ENCODE measurements at places on chromosomes 4 and X.

DNA sequence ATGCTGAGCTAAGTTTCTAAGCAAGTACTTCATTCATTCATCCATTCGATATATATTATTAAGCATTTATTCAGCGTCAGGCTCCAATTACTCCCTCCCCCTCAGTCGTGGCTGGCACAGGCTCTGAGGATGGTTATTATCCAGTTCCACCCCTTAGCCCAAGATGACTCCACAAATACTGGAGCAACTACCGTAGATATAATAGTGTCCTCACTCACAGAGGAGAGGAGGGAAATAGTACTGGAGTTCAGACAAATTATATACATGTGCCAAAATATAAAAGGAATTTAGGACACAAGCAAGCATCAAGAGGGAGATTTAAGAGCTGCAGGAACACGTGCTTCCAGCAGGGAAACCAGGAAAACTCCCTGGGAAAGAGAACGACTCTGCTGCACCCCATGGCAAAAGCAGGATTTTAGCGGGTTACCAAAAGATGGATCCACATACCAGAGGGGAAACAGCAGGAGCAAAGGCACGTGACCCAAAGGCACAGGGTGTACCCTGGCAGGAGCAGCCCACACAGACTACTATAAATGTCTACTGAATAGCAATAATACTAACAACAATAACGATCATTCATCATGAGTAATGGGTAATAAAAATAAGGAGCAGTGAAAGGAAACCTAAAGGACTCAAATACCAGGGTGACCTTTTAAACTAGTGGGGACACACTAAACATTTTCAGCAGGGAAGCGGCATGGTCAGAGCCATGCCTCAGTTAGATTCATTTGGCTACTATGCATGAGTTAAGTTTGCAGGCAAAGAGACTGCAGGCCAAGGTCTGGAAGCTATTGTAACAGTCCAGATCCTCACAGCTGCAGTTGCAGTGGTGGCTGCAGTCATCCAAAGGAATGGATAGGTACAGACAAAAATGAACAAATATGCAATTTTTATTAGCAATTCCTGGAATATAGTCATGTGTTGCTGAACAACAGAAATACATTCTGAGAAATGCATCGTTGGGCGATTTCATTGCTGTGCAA is 153.7 kb downstream of the APBB2 start:
- H3K27me3 ChIP-seq: no peaks in the 10 kb centered on the region
- H3K4me3 ChIP-seq: no peak overlapping the region
- no peaks in the 10 kb centered on the region for H3K36me3 ChIP-seq
- no peak for DNase-seq
- no peak overlapping the region for H3K27ac ChIP-seq

GRCh38 chr4:89249313-89249712 is 58.3 kb downstream of the GPRIN3 start:
- no peak overlapping the region for H3K4me3 ChIP-seq
- DNase-seq: no peak
- H3K36me3 ChIP-seq: no peaks in the 10 kb centered on the region
- no peaks in the 10 kb centered on the region for H3K27me3 ChIP-seq
- peaks cover 6% of the 10 kb centered on the region for H3K4me1 ChIP-seq

- no peaks in the 10 kb centered on the region for H3K36me3 ChIP-seq
- H3K27me3 ChIP-seq: no peaks in the 10 kb centered on the region
- DNase-seq: no peak
- H3K27ac ChIP-seq: no peak overlapping the region
- no peaks in the 10 kb centered on the region for H3K4me1 ChIP-seq
Observed at GRCh38 chrX:124383354-124383753, 37.0 kb downstream of the SH2D1A start.

GRCh38 chr4:152961773-152962115 is 25.6 kb downstream of the FHDC1 start:
- peaks cover 5% of the 10 kb centered on the region for H3K4me1 ChIP-seq
- no peak overlapping the region for H3K27ac ChIP-seq
- no peaks in the 10 kb centered on the region for H3K27me3 ChIP-seq
- no peak overlapping the region for H3K4me3 ChIP-seq
- H3K36me3 ChIP-seq: no peaks in the 10 kb centered on the region

DNA sequence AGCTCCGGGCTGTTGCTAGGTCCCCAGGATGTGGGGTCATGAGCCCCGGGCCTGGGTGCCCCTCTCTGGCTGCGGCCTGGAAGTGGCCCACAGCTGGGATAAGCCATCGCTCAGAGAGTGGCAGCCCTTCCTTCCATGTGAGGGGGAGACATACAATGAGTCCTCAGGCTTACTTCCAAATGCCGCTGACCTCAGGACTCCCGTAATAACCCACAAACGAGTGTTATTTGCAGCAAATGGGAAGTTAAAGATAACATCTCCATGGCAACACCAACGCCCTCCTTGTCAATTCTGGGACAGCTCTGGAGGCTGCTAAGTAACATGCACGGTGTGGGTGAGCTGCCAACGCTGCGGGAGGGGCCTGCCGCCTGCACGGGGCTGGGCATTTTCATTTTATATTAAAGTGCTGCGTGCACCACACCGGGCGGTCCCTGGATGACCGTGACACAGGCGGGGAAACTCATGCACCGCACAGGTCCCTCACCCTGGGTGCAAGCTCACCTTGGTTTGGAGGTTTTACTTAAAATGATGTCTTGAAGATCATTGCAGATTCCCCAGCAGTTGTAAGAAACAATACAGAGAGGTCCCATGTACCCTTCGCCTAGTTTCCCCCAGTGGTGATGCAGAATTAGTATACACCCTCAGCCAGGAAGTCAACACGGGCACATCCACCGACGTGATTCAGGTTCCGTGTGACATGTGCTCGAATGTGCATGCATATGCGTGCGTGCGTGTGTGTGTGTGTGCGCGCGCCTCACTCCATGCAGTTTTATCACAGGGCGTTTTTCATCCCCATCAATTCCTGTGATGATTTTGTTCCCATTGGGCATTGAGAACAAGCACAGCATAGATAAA is 79.4 kb downstream of the ABLIM2 start:
- H3K27me3 ChIP-seq: no peaks in the 10 kb centered on the region
- H3K4me1 ChIP-seq: no peaks in the 10 kb centered on the region
- H3K4me3 ChIP-seq: no peak overlapping the region

GRCh38 chrX:73876911-73877310 is 313.9 kb downstream of the CHIC1 start:
- no peak overlapping the region for H3K27ac ChIP-seq
- DNase-seq: no peak
- no peaks in the 10 kb centered on the region for H3K27me3 ChIP-seq
- no peaks in the 10 kb centered on the region for H3K4me1 ChIP-seq

- no peaks in the 10 kb centered on the region for H3K4me1 ChIP-seq
- no peaks in the 10 kb centered on the region for H3K36me3 ChIP-seq
- no peak overlapping the region for H3K27ac ChIP-seq
Observed at GRCh38 chr4:175369087-175369486, 443.0 kb downstream of the GPM6A start.

DNA sequence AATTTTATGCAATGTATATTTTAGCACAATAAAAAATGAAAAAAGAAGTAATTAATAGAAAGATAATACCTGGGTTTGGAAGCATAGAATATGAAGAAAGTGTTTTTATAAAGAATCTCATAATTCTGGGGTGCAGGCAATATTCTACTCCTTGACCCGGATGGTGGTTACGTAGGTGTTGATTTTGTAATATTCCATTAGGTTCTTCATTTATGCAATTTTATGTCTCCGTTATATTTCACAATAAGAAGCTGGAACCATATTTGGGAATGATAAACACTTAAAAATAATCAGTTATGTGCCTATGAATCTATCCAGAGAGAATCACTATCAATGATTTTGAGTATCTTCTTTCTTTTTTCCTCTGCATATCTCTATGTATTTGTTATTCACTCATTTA is 38.5 kb downstream of the CHRNA9 start:
- no peak for DNase-seq
- H3K4me3 ChIP-seq: no peak overlapping the region
- H3K27me3 ChIP-seq: no peaks in the 10 kb centered on the region

- no peaks in the 10 kb centered on the region for H3K27me3 ChIP-seq
- no peaks in the 10 kb centered on the region for H3K36me3 ChIP-seq
- DNase-seq: no peak
- no peak overlapping the region for H3K27ac ChIP-seq
Observed at GRCh38 chrX:29471829-29472228, 743.5 kb upstream of the MAGEB2 start.

DNA sequence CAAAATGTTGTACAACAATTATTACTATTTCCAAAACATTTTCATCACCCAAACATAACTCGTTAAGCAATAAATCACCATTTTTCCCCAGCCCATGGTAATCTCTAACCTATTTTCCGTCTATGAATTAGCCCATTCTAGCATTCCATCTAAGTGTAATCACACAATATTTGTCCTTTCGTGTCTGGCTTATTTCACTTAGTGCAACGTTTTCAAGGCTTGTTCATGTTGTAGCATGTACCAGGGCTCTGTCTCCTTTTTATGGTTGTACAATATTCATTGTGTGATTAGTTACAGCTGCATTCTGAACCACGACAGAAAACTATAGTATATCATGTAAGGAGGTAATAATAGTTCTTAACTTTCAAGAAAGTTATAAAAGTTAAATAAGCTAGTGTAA is 656.0 kb upstream of the HS3ST1 start:
- no peaks in the 10 kb centered on the region for H3K4me1 ChIP-seq
- no peak for DNase-seq
- no peaks in the 10 kb centered on the region for H3K36me3 ChIP-seq
- H3K4me3 ChIP-seq: no peak overlapping the region
- no peaks in the 10 kb centered on the region for H3K27me3 ChIP-seq

GRCh38 chr4:151599863-151600262 is 160.9 kb downstream of the GATB start:
- no peaks in the 10 kb centered on the region for H3K27me3 ChIP-seq
- no peaks in the 10 kb centered on the region for H3K36me3 ChIP-seq
- H3K4me3 ChIP-seq: no peak overlapping the region
- no peaks in the 10 kb centered on the region for H3K4me1 ChIP-seq

DNA sequence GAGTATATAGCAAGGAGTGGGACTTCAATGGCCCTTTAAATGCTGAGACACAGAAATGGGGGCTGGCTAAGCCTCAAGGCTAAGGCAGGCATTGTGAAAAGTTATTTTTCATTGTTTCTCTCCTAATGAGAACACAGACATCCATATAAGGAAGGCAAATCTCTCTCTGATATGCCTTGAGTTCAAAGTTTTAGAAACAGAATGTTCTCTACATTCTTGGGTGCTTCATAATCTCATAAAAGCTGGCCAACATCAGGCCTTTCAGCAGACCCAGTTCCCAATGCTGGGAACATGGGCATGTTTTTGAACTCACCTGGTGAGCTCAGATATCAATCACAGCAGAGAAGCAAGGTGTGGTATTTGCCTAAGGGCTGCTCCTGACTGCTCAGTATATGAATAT is 19.4 kb upstream of the RAB40A start:
- no peak overlapping the region for H3K27ac ChIP-seq
- H3K4me3 ChIP-seq: no peak overlapping the region
- H3K4me1 ChIP-seq: no peaks in the 10 kb centered on the region

DNA sequence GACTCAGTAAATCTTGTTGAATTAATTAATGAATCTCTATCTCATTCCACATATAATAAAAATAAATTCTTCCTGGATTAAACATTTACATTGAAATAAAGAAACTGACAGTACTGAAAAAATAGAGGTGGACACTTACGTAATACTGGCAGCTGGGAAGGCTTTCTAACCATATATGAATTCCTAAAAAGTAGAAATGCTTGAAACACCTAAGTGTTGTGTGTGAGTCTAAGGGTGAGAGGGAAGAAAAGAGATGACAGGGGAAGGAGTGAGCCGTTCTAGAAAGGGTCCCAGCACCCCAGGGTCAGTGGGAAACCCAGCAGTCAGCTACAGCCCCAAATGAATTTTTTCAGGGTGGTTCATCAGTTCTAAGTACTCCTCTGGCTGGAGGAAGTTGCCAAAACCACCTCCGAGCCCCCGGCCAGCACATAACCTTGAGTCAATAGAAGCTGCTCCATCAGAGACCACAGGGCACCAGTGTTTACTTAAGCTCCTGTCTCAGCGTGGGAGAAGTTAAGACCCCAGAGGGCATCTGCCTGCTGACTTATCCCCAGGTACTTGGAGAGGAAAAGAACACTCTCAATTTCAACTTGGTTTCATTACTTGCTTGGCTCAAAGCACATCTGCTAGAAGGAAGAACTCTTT is 18.3 kb downstream of the GAB3 start:
- H3K27ac ChIP-seq: peak overlapping the region; percentile 59
- H3K4me3 ChIP-seq: no peak overlapping the region
- no peaks in the 10 kb centered on the region for H3K36me3 ChIP-seq
- DNase-seq: no peak
- H3K4me1 ChIP-seq: no peaks in the 10 kb centered on the region

DNA sequence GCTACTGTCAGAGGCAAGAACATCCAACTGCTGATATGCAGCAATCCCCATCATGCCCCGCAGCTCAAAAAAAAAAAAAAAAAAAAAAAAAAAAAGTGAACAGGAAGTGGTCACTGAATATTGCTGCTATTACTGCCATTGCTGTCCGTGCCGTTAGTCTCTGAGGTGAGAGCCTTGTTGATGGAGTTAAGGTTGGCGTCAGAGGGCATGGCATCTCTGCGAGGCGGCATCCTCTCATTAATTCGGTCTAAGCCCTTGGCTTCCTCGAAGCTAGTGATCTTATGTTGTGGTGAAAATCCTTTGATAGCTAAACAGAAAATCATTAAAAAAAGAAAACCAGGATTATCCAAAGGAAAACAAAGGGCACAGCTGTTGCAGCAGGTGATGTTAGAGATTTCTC is 321.6 kb downstream of the PPP3CA start:
- H3K4me1 ChIP-seq: no peaks in the 10 kb centered on the region
- H3K27ac ChIP-seq: no peak overlapping the region
- no peaks in the 10 kb centered on the region for H3K27me3 ChIP-seq
- no peak overlapping the region for H3K4me3 ChIP-seq
- DNase-seq: no peak

DNA sequence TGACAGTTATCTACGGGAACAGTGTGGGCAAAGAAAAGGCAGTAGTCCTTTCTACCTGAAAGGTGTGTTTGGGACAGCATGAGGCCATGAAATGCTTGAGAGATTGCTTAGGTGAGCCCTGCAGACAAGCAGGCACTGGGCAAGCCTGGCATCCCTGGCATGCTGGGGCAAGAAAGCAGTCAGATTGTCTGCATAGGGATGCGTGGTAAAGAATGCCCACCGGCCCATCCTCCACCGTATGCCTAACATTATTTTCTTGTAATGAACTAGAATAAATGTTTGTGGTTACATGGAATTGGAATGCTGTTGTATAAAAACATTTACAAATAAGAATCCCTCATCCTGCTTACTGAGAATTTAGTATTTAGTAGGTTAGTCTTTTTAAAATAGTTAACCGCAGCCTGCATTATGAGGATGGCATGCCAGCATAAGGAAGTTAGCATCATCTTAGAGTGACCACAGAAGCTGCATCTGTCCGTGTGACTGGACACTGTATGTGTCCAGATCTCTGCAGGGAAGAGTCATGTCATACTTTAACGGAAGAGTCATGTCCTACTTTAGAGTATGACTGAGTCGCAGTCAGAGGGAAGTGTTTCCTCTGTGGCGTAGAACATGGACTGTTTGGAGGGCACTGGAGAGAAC is 18.9 kb downstream of the ZBTB49 start:
- H3K36me3 ChIP-seq: peaks cover 27% of the 10 kb centered on the region
- H3K4me3 ChIP-seq: no peak overlapping the region
- no peak overlapping the region for H3K27ac ChIP-seq
- DNase-seq: no peak
